ENCODE measurements at places on chromosomes 7 and 10.

GRCh38 chr7:24419077-24419476, 135.1 kb downstream of the NPY start:
- no peak for DNase-seq

DNA sequence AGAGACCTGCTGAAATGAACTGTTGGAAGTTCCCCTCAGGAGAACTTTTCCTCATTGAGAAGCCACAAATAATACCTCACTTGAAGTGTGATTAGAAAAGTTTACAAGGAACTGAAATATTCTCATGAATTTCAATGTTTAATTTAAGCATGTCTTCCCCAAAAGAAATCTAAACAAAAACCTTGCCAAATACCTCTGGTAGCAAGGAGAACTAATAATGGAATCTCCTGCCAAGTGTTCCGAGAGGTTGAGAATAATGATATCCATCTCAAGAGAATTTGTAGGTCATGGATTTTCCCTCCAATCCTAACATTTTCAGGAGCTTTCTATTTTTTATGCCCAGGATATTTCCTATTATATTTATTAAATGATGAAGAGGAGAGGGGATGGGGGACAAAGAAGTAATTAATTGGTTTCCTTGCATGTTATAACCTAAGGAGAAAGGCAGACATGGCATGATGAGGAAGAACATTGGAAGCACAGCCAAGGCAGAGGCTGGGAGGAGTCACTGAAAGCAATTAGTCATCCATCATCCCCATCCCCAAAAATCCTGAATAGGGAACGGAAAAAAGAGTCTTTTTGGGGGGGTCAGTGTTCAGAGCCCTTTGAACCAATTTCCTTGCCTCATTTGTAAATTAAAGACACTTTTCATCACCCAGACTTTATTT, 93.6 kb upstream of the IL6 start:
- no peak for DNase-seq

DNA sequence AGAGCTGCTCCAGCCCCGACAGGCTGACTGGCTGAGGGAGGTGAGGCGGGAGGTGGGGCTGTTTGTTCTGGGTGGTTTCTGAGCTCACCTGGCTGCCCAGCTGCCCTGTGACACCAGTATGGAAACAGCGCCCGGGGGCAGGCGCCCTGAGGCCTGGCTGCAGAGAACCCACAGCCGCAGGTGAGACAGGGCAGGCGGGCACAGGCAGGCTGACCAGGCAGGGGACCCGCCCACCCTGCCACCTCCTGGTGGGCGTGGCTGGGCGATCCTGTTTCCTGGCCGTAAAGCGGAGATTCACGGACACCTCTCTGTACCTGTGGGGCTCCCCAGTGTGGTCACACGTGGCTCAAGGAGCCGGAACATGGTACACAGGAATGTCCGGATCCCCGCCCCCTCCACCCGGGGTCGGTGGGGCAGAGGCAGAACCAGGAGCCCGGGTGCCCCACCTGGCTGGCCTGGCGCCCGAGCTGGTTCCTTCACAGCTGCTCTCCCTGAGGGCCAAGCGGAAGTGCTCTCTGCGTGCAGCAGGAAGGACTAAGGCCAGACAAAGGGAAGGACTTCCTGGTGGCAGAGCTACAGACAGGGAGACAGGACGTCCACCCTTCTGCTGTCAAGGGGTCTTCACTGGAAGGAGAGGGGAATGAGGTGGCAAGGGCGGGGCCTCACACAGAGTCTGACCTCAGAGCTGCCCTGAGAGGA, 3.9 kb downstream of the MICALL2 start:
- DNase-seq: no peak

- DNase-seq: no peak
Measured at GRCh38 chr7:156236936-156237599, 403.5 kb upstream of the RNF32 start.

- no peak for DNase-seq
Measured at GRCh38 chr10:128744092-128744491, 617.9 kb upstream of the MKI67 start.

GRCh38 chr10:58220769-58221451, 46.8 kb downstream of the IPMK start:
- DNase-seq: no peak

DNA sequence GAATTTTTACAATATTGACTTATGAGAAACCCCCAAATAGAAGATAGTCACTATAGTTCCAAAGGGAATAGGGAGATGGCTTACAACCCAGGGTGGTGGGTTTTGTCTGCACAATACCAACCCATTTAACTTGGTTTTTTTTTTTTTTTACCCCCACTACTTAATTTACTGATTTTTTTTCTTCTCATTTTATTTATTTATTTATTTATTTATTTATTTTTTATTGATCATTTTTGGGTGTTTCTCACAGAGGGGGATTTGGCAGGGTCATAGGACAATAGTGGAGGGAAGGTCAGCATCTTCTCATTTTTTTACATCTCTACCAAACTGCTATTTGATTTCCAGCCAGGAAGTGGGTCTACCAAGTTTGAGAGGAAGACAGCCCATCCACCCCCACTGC, 77.9 kb downstream of the FAM204A start:
- no peak for DNase-seq

DNA sequence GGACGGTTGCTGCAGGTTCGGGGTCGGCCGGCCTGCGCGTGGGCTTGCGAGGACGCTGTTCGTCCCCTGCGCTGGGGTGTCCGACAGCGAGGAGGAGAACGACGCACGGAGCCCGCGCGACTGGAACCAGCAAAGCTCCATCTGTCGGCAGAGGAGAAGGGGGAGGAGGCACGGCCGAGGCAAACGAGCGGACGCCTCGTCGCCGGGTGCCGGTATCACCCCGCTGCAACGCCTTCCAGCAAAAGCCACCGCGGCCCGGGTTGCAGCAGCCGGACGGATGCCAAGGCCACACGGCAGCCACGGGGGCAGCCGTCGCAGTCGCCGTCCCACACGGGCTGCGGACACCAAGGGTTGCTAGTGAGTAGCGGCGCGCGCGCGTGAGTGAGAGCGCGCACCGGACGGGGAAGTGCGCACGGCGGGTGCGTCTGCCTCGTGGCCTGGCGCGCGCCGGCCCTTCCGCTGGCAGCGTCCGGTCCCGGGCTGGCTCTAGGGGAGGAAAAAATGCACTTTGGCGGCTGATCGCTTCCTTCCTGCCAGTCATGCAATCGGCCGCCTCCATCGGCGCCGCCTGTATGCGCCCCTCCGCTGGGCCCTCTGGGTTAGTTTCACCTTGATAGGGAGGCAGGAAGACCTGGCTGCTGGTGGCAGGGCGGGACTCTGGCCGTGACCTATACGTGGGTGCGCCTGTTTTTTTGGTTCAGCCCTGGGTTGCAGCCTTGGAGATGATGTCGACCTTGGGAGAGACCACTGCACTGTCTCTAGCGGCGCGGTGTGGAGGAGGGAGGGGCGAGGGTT, 434 bp downstream of the STAMBPL1 start:
- DNase-seq: peak; percentile 54

- no peak for DNase-seq
Measured at GRCh38 chr10:18159557-18159956, 19.3 kb downstream of the CACNB2 start.

DNA sequence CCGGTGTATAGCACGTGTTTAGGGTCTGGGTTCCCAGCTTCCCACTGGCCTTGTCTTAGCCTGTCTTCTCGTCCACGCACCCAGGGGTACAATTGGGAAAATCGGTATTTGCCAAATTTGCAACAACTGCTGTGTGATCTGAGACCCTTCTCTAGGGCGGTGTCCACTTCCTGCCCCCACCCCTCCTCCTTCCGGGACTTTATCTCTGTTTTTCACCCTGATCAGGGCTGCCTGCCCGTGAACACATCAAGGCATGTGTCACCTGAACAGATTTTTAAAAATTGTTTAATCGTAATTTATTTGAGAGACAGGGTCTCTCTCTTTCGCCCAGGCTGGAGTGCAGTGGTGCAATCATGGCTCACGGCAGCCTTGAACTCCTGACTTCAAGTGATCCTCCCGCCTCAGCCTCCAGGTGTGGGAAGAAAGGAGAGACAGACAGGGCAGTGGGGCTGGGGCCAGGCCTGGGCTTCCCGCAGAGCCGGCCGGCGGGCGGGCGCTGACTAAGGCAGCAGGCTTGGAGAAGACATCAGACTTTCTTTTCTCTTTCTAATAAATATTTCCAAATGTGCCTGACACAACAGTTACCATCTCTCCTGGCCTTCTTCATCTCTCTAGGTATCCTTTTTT, 27.5 kb downstream of the ELFN1 start:
- DNase-seq: no peak

DNA sequence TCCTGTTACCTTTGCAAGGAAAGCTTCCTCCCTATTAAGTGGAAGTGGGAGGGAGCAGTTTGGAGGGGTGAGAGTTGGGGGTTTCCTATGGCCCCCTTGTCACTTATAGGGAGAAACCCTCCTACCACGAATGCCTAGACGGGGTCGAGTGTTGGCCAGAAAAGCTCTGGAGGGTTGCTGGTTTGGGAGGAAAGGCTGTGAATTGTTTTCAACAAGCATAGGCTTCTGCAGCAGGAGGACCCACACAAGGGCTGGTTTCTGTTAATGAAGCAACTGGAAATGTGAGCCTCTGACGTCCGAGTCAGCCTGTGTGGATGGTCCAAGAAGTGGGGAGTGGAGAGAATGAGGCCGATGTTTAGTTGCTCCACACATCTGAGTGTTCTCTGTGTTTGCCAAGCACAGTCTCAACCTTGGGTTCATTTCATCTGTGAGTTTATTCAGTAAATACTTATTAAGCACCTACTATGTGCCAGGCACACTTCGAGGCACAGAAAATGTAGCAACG, 37.3 kb upstream of the LEP start:
- DNase-seq: no peak

GRCh38 chr10:44787480-44788075, 123.6 kb upstream of the TMEM72 start:
- no peak for DNase-seq

GRCh38 chr7:76272851-76273497, 29.5 kb upstream of the HSPB1 start:
- no peak for DNase-seq

GRCh38 chr7:24456526-24457218, 116.6 kb upstream of the PALS2 start:
- no peak for DNase-seq

DNA sequence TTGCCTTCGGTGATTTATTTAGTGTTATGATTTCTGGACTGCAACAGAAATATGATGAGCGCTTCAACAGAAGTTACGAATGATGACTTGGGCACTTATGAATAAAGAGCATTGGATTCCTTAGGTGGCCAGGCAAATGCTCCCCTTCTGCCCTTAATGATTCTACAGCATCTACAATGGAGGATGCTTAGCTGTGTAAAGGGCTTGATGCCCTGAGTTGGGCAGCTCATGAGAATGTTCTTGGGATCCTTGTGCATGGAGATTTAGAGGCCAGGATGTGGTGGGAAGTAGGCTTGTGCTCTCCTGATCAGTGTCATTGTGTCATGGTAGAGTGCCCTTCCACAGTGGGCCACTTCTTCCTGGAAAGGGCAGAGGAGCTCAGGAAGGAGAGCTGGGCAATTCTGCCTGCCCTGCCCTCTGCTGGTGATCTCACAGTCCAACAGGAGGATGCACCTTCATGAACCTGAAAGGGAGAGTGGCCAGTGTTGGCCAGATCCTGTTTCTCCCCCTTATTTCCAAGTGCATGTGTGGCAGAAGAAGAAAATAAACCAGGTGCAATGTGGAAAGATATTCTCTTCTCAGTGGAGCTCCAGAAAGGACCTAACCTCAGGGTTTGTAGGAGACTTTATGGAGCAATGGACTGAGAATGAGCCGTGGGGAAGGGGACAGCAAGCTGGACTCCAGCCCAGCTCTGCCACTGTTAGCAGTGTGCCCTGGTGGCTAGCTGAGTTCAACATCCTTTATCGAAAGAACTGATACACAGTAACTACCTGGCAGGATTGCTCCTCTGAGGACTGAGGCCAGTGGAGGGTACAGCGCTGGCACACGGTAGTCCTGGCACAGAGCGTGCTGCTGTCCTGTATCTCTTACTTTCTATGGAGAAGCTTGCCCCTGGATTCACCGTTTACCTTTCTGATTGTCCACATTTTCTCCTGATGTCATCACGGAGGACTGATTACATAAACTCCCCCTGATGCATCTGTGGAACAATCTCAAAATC, 182.9 kb downstream of the BMPER start:
- no peak for DNase-seq

DNA sequence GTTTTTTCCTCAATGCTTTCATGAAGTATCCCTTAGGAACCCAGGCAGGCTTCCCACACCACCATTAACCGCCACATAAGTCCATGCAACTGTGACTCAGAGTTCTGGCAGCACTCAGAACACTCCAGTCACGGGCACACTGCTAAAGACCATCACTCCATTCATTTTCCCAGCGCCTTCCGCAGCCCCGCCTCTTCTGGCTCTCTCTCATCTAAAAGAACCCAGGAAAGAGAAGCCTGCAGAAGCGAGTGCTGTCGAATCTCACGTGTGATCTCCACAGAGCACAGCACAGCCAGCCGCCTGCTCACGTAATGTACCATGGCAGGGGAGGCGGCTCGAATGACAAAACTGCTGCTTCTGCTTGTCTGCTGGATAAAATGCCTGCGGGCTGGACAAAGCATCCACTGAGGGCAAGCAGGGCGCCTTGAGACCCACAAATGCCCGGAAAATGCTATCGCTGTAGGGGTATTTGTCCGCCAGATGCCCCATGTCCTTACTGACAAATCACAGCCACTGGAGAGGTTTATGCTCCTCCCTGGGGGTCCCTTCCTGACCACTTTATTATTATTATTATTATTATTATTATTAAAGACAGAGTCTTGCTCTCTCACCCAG, 1.8 kb downstream of the PSMG3 start:
- DNase-seq: no peak

GRCh38 chr10:56318816-56319215, 42.2 kb downstream of the ZWINT start:
- DNase-seq: no peak

- DNase-seq: no peak
Measured at GRCh38 chr7:3067193-3067592, 23.5 kb upstream of the CARD11 start.

DNA sequence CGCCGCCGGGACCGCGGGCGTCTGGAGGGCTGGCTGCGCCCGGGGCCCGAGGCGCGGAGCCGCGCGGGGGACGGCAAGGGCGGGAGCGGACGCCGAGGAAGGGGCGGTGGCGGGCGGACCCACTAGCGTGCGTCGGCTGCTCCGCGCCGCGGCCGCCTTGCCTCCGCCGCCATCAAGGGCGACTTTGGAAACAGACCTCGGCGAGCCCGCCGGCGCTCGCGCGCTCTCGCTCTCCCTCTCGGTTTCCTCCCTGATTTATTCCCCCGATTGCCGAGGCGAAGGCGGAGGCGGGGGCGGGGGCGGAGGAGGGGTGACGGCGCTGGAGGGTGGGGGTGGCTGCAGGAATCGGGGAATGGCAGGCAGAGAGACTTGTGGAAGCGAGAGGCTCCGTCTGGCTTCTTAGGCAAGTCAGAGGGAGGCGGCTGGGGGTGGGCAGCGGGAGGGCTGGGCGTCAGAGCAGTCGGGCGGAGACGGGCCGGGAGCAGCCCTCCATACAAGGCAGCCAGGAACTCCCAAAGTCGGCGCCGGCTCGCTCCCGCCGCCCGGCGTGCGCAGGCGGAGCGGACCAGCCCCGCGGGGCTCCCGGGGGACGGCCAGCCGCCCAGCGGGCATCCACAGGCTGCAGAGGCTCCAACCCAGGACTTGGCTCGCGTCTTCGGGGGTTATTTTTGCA, at the start of gene CACNA2D1:
Gene CACNA2D1, minus strand, starts transcription at position 231 of the 673 bp plus-strand sequence.
- no peak for DNase-seq

All from activated CD4-positive, alpha-beta T cell treated with anti-CD3 and anti-CD28 coated beads, Interleukin-2, amount 50 U/mL, for 4 hours (primary cell).